ENCODE measurements at places on chromosomes 4 and X.

DNA sequence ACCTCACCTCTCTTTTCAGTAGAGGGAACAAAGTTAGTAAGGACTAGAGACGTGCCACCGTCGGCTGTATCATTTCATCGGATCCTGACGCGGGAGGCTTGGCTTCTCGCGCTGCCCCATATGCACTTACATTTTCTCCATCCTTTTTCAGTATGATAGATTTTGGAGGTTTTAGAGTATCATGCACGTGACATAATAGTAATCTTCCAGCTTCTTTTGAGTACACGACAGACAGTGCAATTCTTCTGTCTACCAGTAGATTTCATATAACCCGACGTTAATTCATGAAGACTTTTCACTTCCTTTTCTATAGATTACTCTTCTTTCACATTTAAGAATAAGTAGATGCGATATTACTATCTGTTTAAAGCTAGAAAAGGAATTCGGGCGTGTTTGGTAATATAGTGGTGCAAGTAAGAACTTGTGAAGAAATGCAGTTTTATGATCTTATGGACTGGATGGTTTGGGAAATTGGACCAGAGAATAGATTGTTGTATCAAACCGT, 1.0 kb downstream of the CDS1 start:
- no peak for DNase-seq

DNA sequence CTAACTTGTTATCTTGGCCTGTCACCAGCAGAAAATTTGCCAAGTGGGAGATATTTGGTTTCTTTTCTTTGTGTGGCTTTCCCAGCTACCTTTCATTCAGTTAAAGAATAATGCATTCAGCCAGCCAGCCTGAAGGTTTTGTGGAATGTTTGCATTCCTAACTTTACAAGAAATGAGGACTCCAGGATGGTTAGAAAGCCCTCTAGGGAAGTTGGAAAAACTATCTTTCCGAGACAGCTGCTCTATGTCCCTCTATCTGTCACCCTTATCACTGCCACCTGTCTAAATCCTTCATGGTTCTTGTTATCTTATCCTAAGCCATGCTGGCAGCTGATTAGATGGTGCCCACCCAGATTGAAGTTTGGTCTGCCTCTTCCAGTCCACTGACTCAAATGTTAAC, 384.2 kb downstream of the SH3BGRL start:
- DNase-seq: no peak

GRCh38 chr4:183721207-183722081, 62.4 kb downstream of the TRAPPC11 start:
- DNase-seq: no peak

DNA sequence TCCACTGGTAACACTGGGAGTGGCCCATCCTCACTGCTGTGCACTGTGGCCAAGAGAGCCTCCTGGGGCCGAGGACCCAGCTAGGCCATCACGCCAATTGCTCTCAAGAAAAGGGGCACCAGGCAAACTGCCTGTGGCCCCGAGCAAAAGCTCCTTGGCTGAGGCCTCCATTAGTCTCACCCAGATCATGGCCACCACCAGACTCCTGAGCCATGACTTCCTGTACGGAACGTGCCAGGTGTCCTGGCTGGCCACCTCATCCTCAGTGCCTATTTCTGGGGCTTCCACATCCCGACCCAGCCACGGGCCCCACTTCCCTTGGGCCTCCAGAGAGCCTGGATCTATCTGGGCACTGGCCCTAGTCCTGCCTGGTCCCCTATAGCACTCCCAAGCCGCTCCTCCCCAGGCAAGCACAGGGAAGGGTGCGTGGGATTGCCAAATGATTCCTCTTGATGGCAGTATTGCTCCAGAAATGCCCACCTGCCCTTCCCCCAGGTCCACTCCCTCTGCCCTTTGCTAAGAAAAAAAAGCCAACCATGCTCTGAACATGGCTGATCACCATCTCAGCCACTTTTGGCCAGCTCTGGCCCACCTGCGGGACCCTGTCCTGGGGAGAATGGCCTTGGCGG, 212.6 kb upstream of the AGTR2 start:
- DNase-seq: no peak

DNA sequence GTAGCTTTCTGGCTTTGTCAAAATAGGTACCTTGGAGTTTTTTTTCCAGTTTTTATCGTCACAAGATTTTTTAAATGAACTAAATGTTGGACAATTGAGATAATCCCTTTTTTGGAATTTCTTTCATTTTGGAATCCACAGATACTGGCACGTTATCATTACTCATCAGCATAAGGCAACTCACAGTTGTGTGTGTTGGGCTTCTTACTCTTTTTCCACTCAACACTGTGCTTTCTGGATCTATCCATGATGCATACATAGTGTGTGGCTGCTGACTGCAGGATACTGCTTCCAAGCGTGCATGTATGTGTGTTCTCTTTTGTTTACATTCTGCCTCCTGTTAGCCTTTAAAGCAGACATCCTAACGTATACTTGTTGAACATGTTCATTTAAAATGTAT, 113.5 kb upstream of the FAM9A start:
- no peak for DNase-seq

DNA sequence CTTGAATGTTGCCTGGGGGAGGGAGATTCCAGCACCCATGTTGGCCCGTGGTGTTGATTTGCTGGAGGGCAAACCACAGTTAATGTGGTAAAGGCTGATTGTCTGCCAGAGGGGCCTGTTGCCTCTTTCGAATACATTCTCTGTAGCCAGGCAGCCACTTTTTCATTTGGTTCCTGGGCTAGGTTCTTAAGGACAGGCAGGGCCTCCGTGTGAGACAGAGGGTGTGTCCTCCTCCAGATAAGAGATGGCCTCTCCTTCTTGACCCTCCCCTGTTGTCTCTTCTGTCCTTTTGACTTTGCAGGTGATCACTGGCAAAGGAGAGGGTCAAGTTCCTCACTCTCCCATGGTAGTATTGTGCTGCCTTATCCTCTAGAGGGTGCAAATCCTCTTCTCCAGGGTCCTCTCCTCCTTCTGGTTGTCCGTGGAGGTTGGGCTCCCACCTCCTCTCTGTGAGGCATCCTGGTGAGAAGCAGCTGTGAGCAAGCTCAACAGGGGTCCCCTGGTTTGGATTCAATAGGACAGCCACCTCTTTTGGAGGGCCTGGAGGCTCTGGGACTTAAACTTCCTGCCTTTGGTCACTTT, 44.9 kb downstream of the ZNF182 start:
- no peak for DNase-seq

DNA sequence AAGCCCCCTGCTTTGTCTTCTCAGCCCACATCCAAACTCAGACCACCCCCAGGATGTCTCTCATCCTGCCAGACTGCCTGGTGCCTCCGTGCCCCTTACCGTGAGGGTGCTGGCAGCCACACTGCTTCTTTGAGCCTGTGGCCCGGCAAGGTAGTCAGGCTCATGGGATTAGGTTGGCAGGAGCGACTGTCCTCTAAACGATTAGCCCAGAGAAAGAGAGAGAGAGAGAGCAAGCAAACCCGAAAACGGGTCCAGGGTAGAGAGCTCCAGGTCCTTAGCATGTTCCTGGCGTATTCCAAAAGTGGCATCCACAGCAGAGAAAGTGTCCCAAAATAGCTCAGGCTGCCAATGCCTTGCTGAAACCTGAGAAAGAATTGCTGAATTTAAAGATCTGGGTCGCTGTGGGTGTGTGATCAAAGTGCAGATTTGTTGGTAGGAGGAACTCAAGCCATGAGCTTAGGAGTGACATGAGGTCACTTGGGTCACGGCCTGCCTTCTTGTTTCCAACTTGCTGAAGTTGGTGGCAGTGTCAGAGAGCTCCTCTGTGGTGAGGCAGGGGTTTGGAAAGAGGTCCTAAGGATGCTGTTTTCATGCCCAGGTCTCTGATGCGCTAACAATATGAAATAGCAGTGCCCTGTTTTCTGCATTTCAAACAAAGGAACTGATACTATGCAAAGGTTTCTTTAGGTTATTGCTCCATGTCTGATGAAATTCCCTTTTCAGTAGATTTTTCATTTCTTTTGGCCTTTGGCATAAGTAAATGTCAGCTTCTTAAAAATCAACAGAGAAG, 81.6 kb downstream of the RTL9 start:
- DNase-seq: no peak

DNA sequence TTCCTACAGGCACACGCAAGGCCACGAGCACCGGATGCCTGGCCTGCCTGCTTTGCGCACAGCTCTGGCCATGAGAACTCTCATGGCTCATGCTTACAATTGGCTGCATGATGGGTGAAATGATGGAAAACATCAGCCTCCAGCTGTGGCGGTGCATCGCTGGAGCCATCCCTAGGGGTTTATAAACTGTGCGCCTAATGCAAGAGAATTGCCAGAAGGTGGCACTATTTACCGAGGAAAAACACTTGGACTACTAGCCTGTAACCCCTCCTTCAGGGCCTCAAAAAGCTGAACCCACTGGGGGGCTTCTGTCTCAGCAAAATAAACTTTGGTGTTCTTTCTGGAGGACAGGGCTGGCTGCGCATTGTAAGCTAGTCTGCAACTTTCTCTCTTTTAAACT, 51.9 kb downstream of the PHKA2 start:
- no peak for DNase-seq

DNA sequence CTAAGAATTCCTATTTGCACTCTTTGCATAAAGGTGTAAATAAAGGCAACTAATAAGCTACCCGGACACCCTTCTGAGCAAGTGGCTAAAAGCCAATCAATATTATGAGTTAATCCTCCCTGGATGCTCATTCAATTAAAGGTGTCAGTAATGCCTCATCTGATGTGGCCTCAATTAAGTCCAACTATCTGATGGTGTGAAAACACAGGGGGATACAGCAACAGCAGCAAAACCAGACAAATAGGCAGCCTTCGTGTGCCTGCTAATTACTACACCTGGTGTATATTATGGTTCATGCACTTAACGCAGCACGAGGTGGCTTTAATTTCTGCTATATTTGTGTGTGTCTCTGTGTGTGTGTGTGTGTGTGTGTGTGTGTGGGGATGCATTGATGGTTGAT, 244.4 kb downstream of the DCLK2 start:
- DNase-seq: no peak

Measured in NCI-H510A (cell line).